ENCODE measurements at places on chromosomes 5 and 9.
A peak's percentile ranks its signal among the peaks of the same experiment; 100 is the strongest.

GRCh38 chr5:1139331-1140170 lies 27.7 kb upstream of the SLC12A7 start:
- no peak for DNase-seq

DNA sequence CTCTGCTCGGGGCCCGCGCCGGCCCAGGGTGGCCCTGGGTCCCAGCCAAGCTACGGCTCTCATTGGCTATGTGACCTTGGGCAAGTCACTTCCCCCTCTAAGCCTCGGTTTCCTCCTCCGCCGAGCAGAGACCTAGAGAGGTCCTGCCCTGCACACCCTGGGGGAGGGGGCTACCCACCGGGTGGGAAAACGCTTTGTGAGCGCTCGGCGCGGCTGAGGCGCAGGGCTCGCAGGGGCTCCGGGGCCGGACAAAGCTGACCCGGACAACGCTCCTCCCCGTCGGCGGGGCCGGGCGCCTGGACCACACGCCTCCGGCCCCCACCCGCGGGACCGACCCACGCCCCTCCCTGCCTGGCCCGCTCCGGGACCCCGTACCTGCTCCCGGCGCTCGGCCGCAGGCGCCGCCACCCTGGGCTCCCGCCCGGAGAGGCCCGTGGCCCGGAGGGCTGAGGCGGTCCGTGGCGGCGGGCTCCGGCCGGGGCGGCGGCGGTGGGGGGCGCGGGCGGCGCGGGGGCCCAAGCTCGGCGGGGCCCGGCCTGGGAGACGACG lies 85.7 kb upstream of the MELK start:
- DNase-seq = peak; percentile 55

DNA sequence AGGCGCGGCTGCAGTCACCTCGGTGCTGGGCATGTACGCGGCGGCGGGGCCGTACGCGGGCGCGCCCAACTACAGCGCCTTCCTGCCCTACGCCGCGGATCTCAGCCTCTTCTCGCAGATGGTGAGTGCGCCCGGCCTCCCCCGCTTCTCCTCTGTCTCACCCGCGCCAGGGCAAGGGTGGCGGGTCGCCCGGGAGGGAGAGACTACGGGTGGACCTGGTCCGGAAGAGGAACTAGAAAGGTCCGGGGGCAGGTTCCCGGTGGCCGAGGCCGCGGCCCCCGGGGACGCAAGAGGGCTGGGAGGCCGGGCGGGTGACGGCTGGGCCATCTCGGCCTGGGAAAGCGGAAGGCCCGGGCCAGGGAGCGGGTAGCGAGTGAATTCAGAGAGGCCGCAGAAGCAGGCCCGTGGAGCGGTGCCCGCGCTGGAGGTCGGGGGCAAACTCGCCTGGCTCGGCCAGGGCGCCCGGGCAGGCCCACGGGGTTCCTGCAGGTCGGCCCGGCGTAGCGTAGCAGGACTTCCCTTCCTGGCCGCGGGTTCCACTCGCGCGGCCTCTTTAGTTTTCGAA lies 711 bp downstream of the IRX1 start:
- DNase-seq = no peak

- no peak for DNase-seq
Measured at GRCh38 chr5:32042551-32042961, 131.6 kb downstream of the GOLPH3 start.

- no peak for DNase-seq
Measured at GRCh38 chr9:98456156-98456613, 200.7 kb upstream of the TBC1D2 start.

All from stimulated activated CD4-positive, alpha-beta T cell treated with anti-CD3 and anti-CD28 coated beads, Interleukin-4, amount 100 ng/mL, for 24 hours (primary cell).